ENCODE measurements at places on chromosomes 12 and 14.
A peak's percentile ranks its signal among the peaks of the same experiment; 100 is the strongest.

GRCh38 chr12:52204095-52204930 lies 12.5 kb upstream of the KRT80 start:
- no peak for DNase-seq

DNA sequence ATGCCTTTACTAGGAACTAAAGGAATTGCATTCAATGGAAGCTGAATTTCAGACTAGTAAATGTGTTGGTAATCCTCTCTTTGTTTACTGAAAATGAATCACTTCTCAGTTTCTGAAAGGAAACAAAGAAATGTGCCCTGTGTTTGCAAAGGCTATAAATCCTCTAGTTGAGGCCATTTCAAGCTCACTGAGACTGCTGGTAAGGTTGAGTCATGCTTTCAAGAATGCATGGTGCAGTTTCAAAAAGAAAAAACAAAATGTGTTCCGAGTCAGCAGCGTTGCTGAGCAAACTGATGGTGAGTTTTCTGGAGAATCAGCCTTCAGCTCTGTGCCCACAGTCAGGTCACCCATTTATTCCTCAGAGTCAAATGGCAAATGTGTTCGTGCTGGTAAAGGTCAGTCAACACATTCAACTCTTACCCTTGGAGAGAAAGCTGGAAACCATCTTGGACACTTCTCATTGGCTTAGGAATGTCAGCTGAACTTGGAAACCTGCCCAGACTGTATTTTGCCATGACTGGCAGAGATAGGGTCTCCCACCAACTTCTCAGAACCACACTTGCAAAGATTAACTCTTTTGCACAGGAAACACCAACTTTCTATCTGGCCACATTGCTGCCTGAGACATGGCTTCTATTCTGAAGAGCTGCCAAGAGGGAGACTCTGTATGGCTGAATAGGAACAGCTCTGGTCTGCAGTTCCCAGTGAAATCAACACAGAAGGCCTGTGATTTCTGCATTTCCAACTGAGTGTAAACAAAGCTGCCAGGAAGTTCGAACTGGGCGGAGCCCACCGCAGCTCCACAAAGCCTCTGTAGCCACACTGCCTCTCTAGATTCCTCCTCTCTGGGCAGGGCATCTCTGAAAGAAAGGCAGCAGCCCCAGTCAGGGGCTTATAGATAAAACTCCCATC lies 484.4 kb downstream of the ATP23 start:
- DNase-seq: no peak

GRCh38 chr12:94175763-94176668 lies 27.6 kb downstream of the PLXNC1 start:
- no peak for DNase-seq

GRCh38 chr14:95046711-95047681 lies 110.3 kb downstream of the DICER1 start:
- no peak for DNase-seq

GRCh38 chr12:29207120-29207519 lies 58.0 kb downstream of the FAR2 start:
- DNase-seq: no peak

DNA sequence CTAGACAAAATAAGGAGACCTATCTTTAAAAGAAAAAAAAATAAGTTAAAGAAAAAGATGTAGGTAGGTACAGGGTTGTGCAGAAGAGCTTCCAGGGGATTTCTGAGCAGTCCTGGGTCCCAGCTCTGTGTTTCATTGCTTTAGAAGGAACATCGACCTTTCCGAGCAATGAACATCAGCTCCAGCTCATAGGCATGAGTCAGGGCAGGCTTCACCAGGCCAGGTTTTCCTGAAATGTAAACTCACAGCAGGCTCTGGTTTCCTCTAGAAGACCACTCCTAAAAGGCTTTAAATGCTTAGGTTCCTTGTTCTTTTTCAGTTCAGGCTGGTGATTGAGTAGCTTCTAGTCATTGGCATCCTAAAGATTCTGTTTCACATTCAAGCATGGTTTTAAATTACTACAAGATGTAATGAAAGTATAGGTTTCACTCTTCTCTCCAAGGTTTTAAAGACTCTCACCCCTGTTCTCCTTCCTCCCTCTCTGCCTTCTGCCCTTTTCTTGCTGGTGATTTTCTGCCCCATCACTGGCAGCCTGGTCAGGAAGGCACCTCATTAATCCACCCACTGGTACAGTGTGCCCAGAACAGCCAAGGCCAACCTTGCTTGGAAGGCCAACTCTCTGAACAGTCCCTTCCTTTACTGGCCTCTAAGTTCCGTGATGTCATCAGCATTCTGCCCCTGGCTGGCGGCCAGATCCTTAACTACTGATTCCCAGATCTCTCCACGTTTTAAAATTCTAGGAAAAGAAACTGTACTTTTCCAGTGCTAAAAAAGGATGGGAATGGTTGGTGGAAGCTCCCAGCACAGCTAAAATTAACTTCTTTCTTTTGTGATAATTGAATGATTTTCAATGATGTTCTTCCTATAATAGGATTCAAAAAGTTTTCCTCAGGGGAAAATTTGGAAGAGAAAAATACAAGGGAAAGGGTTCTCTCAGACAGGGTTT lies 109.4 kb upstream of the HIF1A start:
- no peak for DNase-seq

DNA sequence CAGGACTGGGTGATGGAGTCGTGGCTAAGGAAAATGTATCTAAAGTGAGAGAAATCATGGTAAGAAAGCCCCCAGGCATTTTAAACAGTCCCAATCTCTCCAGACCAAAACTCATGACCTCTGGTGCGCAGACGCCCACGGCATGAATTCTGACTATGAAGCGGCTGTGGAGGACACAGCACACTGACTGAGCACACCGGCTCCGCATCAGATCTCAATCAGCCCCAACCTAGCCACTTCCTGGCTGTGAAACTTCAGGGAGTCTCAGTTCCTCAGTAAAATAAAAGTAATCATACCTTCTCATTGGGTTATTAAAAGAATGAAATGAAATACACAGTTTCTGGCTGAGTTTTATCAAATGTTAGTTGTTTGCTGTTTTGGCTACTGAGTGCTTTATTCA lies 38.7 kb downstream of the SETD3 start:
- DNase-seq: no peak

DNA sequence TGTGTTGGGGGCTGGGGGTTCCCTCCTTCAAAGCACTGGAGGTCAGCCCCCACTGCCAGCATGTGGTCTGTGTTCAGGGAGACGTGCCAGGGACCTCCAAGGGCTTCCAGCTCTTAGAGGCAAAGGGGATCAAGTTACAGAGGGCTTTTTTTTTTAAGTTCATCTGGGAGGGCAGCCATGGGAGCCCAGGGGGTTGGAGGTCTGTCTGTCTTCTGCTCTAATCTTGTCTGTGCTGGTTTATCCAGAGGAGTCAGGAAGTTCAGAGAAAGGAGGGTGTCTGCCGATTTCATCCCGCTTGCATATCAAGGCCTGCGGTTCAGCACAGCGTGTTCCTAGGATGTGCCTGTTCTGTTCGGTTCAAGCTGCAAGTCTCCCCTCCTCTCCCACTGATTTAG lies 72.2 kb downstream of the TMEM132C start:
- DNase-seq: no peak

- no peak for DNase-seq
Measured at GRCh38 chr12:120067901-120068300, 48.7 kb downstream of the RAB35 start.

DNA sequence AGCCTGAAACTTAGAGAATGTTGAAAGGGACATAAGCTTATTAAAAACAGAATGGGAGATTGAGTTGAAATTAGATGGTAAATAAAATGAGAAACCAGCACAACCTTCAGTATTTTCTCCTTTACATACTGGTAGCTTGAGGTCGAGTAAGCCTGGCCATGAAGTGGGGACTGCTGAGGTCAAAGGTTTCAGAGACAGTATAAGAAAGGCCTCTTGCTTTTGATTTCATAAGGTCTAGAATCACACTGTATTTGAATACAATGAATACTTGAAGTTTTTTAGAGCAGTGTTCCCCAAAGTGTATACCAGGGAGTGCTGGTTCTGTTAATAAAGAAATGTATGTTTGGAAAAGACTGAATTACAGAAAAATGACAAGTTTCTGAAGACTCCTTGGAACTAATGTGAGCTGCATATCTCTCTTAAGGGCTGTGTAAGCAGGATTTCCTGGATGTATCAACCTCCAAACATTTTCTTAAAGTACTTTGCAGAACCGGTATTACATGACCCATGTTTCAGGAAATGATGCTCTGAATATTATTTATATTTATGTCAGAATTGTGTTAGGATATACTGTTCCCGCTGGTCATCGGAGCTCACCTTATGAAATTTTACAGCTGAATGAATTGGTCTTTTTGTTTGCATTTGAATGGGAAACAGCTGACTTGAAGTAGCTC lies 85.0 kb downstream of the AKAP6 start:
- no peak for DNase-seq

DNA sequence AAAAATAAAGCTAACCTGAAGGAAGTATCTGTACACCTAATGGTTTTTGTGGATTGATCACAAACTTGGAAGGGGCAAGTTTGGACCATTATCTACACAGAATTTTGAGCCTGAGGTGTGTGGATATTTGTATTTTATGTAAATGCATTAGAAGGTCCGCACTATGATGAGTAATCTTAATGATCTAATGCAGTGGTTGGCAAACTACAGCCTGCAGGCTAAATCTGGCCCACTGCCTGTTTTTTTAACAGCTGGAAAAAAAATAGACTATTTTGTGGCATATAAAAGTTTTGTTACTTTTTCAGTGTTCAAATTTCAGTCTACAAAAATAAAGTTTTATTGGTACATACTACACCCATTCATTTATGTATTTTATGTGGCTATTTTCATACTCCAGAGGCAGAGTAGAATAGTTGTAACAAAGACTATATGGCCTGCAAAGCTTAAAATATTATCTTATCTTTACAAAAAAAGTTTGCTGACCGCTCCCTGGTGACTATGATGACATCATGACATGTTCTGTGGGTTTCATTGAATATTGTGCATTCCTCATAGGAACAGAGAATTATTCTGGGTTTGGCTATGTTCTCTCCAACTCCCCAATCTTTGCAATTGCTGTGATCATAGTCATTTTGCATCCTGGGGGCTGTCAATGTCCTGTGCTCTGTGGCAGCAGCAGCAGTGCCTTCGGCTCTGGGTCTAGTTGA lies 962.6 kb upstream of the FBXO33 start:
- no peak for DNase-seq

DNA sequence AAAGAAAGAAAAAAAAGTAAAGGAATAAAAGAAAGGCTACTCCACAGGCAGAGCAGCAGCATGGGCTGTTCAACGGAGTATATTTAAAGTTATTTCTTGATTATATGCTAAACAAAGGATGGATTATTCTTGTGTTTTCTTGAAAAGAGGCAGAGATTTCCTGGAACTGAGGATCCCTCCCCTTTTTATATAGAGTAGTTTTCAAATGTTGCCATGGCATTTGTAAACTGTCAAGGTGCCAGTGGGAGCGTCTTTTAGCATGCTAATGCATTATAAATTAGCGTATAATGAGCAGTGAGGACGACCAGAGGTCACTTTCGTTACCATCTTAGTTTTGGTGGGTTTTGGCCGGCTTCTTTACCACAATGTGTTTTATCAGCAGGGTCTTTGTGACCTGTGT lies 383.0 kb downstream of the PCNX1 start:
- DNase-seq: no peak

GRCh38 chr12:50518090-50518489 lies 13.3 kb downstream of the DIP2B start:
- no peak for DNase-seq

- DNase-seq: no peak
Measured at GRCh38 chr14:21924479-21924878, 250.9 kb upstream of the OR4E1 start.

GRCh38 chr14:72732022-72732780 lies 161.7 kb downstream of the DPF3 start:
- no peak for DNase-seq

DNA sequence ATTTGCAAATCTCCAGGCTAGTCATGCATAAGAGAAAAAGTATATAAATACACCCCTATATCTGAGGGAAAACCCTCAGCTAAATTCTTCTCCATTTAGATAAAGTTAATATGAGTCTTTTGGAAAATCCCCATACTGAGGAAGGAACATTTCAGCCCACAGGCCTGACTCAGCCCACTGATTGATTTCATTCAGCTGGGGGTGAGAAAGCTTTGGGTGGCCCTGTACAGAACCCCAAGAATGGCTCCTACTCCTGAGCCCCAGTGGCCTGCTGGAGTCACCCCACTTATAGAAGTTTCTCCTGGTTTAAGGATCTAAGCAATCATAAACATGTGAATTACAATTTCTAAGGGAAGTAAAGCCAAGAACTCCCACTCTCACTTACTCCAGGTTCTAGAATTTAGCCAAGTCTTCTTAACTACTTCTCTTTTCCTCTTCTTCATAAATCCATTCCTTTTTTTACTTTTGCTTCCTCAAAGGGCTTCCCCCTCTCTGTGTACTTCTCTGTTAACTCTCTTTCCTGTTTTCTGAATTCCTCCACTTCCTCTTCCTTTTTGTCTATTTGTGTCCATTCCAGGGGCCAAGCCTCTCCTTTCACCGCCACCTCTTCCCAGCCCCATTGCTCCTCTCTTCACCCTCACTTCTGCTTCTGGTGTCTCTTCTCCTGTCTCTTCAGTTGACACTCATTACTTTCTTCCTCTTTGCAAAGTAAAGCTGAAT lies 21.0 kb downstream of the RTN1 start:
- no peak for DNase-seq

- no peak for DNase-seq
Measured at GRCh38 chr12:25677232-25677937, 124.3 kb upstream of the LMNTD1 start.

- no peak for DNase-seq
Measured at GRCh38 chr14:63777024-63777423, 49.2 kb upstream of the SGPP1 start.

- no peak for DNase-seq
Measured at GRCh38 chr14:71438684-71439083, 493.5 kb upstream of the RGS6 start.

DNA sequence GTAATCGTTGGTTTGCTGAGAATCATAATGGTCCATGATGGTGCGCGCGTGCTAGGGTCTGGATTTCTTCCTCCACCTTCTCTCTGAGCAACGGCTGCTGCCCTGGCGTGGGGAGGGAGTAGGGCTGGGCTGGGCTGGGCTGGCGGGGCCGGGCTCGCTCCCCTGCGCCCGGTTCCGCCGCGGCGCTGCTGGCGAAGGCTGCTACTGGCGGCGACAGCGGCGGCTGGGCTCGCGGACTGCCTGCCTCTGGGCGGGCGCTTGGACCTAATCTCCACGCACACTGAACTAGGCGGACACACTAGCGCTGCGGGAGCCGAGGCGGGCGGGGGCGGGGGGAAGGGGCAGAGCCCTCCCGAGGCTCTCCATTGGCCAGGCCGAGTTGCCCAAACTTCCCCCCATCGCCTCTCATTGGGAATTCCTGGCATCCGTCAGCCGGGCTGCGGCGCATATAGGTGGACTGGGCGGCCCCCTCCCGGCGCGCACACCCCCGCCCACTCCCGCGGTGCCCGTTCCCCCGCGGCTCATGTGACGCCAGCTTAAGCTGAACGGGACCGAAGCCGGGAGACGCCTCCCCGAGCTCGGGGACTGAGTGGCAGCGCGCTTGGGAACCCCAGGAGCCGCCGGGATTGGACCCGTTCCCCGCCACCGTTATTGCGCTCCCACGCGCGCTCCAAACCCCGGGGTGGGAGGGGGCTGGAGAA lies at the start of gene ACTN1:
Gene ACTN1 (minus strand): TSS at position 282 of the 701 bp plus-strand sequence. CDS start 246 bp downstream, at position 36.
- peak; percentile 95 for DNase-seq

DNA sequence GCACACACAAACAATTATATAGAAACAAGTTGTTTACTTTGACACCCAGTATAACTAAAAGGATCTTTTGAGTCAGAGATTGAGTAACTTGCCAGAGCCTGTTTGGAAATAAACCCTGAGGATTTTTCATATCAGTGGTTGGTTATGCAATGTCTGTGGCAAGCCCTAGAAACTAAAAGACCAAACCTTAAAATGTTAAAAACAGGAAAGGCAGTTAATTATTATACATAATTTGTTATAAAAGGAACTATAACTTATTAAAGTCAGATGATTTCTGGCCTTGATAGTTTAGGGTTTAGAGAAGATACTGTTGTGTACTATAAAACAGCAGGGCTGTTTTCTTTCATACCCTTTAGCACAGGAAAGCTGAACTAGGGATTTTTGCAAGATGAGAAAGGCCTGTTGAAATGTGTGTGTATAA lies 44.1 kb downstream of the PSEN1 start:
- DNase-seq: no peak
